Hematopoietic multipotent progenitor cell (in vitro differentiated cells): ENCODE measurements at places on chromosomes 5 and 9.

DNA sequence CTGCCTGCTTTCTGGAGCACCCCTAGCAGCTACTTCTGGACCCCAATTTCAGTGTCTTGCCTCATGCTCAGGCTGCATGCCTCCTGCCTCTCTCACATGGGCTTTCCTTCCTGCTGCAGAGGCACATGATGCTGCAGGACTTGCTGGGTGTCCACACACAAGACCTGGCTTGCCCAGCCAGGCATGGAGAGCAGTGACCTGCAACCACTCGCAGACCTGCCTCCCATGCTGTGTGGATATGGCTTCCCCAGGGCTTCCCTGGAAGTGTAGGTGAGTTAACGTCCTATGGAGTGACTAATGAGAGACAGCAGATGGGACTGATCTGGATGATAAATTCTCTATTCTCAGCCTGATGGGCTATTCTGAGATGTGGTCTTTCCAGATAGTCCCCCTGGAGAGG, 53.2 kb upstream of the SMIM32 start:
- no peak for DNase-seq

GRCh38 chr5:143594902-143595818, 191.7 kb upstream of the NR3C1 start:
- no peak for DNase-seq

DNA sequence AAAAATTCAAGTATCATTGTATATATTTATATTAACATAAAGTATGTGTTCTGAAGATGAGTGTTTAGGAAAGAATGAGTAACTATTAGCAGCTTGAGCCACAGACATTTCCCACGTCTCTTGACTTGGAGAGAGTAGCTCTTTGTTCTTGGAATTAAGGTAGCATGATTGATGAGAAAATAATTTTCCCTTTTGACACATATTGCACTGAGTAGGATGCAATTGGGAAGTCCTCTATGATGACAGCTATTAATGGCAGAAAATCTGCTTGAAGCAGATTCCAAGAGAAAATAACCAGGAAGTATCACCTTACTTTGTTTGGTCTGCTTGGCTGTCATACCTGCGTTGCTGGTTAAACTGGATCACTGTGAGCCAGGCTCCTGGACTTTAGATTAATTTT, 204.8 kb downstream of the TLE4 start:
- DNase-seq: no peak

DNA sequence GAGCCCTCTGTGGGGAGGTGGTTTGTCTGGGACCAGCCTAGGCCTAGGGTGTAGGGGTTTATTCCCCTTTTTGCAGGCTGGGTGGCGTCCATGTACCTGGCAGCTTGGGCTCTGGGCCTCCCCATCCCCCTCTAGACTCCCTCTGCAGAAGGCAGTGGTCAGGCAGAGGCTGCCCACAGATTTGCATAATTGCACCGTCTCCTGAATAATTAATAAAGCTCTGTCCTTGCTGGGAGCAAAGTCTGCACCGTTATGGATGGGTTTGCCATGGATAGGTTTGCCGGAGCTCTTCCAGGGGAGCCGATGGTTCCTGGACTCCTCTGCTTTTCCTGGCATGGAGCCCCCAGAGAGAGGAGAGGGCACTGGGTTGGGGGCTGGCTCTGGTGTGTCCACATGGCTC, 60.4 kb downstream of the DAB2IP start:
- no peak for DNase-seq

- no peak for DNase-seq
Observed at GRCh38 chr5:40217553-40217952, 462.2 kb upstream of the PTGER4 start.

DNA sequence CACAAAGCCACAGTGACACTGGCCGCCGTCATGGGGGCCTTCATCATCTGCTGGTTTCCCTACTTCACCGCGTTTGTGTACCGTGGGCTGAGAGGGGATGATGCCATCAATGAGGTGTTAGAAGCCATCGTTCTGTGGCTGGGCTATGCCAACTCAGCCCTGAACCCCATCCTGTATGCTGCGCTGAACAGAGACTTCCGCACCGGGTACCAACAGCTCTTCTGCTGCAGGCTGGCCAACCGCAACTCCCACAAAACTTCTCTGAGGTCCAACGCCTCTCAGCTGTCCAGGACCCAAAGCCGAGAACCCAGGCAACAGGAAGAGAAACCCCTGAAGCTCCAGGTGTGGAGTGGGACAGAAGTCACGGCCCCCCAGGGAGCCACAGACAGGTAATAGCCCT, 26.1 kb downstream of the HRH2 start:
- no peak for DNase-seq

DNA sequence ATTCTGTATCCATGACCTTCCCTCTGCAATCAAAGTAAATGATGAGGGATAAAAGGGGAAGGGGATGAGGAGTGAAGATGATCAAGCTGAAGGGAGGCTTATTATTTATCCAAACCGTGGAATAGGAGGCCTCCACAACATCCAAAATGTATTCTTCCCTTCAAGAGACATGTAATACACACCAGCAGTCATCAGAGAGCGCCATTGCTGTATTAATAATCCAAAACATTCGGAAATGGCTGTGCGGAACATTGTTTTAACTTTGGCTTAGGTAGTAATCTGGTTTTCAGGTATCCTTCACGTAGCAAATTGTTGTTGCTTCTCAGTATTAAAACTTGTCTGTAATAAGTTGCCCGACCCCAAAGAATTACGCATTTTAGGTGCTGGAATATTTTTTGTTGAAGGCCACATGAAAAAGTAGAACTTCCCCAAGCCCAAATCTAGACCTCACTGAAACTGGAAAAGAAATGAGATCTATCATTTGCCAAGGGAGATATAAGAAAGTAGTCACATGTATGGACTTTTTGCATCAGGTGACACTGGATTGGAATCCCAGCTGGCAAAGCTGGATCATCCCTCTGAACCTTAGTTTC, 2.6 kb upstream of the BOD1 start:
- DNase-seq: peak; percentile 25

DNA sequence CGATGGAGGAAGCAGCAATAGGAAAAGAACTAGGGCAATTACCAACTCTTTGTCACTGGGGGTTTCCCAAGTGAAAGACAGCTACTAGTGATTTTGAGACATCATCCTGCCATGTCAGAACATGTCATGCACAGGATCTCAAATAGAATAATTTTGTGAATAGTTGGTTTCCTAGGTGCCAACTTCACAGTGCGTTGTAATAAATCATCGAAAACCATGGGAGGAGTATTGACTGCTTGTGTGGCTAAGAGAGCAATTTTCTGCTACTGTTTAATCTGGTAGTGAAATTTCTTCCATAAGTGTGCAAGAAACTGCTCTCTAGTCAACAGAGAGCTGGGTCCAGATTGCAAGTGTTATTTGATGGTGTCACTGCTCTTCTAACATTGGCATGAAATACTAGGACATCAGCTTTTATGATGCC, 168.6 kb downstream of the NNT start:
- DNase-seq: no peak

GRCh38 chr9:3189113-3189861, 336.5 kb downstream of the RFX3 start:
- DNase-seq: no peak

DNA sequence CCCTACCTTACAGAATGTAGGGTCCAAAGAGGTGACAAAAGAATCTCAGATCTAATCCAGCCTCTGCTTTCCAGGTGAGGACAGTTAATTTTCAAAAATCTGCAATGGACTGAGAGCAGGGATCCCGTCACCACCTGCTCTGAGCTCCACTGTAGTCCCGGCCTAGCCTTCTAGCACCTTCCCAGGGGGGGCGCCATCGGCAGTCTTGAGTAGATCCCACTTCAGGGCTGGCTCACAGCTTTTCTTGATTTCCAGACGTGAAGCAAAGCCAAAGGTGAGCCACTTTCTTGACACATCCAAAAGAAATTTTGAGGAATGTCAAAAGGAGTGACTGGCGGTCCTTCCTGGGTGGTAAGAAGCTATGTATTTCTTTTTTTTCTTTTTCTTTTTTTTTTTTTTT, 114.1 kb downstream of the SYK start:
- no peak for DNase-seq

DNA sequence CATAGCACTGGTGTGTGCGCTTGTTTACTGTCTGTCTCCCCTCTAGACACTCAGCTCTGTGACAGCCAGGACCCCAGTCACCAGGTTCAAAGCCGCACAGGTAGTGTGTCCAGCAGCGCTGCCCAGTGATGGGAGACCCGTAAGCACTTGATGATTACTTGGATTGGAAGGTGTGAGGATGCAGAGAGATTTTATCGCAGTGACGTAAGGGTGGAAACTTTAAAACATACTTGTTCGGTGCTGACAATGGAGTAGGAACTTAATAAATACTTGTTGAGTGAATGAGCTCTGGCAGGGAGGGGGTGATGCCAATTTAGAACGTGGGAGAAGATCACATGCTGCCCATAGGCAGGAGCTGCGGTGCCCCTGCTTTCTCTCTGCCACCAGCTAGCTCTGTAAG, 99.2 kb upstream of the PITX1 start:
- DNase-seq: no peak

DNA sequence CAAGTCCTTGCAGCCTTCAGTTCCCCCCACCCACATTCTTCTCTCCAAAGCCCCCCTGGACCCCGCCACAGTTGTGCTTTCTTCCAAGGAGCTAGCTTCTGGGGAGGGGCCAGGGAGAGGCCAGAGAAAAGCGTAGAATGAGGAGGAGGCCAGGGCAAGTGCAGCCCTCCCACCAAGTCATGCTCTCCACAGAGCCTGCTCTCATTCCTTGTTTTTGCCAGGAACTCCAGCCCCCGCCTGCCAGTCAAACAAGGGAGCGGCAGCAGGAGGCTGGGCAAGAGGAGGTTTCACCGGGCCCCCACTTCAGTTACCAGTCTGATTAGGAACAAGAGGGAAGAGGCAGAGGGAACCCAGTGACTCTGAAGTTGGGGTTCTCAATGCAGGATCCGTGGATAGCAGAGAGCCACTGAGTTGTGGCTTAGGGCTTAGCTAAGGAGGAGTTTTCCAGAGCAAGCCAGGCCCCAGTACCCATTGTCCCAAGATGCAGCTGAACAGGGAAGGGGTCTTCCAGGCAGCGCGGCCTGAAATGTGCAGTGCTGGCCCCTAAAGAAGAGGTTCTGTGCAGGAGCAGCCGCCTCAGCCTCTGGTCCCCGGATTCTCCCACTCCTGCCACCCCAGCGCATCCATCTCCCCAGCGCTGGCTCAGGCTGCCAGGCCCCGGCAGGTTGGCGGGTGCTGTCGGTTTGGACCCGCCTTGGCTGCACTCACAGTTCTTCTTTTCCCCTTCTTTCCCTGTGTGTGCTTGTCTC, 120.6 kb downstream of the DAB2IP start:
- no peak for DNase-seq

GRCh38 chr5:73827106-73827450, 201.1 kb downstream of the ARHGEF28 start:
- DNase-seq: no peak

GRCh38 chr9:130542457-130543228, 36.7 kb upstream of the FUBP3 start:
- no peak for DNase-seq

DNA sequence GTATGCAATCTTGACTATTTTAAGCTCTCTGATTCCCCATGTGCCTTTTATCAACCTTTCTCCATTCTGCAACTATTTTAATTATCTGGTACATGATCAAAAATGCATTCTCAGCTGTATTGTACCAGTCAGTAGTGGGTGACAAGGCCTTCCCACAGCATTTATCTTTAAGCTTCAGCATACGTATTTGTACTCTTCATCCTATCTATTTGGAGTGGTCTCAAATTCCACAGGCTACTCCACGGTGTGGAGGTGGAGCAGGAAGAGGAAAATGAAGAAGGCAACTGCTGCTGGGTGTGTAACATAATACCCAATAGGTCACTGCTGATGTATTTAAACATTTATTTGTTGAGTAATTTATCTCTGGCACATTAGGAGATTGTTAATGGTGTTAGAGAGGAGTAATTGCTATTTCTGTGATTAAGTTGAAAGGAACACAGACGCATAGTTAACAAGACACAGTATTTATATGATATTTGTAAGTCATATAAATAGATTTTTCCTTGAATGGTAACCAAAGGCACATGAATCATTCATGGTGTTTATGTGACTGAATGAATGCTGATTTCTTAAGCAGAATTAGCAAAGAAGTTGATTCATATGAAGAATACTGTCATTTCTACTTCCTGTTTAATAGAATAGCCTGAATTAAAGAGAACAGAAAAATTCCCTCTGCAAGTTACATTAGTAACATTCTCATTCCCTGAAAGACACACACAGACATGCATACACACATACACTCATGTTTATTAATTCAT, 153.8 kb upstream of the NR3C1 start:
- DNase-seq: no peak

DNA sequence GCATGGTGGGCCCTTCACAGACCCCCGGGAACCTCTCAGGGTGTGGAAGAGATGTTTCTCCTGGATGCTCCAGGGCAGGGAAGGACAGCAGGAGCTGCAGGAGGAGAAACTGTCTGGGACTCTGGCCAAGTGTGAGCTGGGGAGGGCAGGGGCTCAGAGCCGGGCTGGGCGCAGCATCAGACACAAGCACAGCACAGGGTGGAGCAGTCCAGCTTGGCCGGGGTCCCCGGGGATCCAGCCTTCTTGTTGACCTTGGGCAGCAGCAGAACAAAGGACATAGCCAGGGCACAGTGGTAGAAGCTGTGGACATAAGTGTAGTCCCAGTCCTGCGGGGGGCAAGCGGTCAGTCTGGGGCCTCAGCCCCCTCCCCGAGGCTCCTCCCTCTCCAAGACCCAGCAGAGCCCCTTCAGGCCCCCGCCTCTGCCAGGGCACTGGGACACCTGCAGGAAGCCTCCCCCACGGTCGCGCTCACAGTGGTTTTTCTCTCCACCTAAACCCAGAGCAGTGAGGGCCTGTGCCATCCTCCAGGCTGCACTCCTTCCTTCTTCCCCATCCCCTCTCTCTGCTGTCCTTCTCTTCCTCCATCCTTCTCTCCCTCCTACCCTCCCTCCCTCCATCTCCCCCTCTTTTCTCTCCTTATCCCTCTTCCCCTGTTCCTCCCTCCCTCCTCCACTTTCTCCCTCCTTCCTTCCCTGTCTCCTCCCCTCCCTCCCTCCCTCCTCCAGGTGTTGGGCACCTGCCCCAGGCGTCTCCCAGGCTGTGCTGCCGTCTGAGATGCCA, 10.1 kb downstream of the MYMK start:
- no peak for DNase-seq

DNA sequence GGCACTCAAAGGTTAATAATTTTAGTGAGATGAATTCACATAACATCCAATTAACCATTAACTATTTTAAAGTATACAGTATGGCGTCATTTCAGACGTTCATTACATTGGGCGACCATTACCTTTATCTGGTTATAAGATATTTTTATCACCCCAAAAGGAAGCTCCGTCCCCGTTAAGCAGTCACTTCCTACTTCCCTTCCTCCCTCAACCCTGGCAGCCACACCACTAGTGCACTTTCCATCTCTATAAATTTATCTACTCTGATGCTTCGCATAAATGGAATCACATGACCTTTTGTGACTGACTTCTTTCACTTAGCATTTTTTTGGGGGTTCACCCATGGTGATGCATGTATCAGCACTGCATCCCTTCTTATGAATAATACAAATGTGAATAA, 168.3 kb upstream of the PUM3 start:
- DNase-seq: no peak
